Immature natural killer cell (primary cell): ENCODE measurements at places on chromosomes 12 and 14.
A peak's percentile ranks its signal among the peaks of the same experiment; 100 is the strongest.

- DNase-seq: no peak
Measured at GRCh38 chr14:67784244-67784823, 32.1 kb downstream of the ZFYVE26 start.

- no peak for DNase-seq
Measured at GRCh38 chr12:112944024-112944690, 5.9 kb downstream of the OAS3 start.

DNA sequence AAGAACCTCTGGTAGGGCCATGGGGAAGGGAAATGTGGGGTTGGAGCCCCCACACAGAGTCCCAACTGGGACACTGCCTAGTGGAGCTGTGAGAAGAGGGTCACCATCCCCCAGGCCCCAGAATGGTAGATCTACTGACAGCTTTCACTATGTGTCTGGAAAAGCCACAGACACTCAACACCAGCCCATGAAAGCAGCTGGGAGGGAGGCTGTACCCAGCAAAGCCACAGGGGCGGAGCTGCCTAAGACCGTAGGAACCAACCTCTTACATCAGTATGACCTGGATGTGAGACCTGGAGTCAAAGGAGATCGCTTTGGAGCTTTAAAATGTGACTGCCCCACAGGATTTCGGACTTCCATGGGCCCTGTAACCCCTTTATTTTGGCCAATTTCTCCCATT lies 97.8 kb downstream of the HMGA2 start:
- DNase-seq: peak; percentile 69

DNA sequence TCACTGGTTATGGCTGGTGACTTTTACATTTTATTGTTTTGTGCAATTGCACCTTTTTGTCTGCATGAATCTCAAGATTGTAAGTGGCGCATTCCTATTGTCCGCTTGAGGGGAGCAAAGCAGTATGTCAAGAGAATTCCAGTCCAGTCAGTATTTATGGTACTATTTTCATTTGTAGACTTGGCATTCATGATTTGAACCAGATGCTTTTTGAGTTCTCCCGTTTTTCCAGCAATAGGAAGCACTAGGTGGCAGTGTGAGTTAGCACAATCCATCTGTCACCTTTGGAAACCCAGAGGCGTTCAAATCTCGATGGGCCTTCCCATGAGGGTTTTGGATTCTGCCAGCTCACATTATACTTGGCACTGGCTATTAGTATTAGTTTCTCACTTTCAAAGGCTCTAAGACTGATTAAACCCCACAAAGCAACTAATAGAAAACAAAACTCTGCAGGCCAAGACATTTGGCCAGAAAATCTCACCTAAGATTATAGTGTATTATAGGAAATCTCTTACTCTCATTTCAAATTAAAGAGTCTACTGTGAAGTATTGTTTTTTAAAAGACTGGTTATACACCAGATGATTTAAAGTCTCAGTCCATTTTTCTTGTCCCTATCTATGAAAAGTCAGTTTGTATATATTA lies 2.2 kb downstream of the DACT1 start:
- DNase-seq: no peak

GRCh38 chr14:104932676-104933631 lies 8.3 kb downstream of the PLD4 start:
- DNase-seq: peak; percentile 72

DNA sequence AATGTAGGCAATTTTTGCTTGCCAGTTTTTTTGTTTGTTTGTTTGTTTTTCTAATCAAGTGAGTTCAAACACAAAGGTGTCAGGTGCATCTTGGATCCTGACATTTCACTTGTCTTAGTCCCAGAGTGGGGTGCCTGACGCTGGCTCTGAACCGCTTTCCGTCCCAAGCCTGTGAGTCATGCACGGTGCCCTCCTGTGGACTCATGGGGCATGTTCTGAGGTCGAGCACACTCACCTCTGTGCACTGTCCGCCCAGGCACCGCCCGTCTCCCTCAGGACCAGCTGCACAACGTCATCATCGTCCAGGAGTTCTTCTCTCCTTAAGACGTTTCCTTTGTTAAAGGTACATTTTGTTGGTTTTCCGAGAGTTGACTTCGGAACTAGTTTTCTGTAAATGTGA lies 98.2 kb downstream of the GLT1D1 start:
- DNase-seq: no peak

DNA sequence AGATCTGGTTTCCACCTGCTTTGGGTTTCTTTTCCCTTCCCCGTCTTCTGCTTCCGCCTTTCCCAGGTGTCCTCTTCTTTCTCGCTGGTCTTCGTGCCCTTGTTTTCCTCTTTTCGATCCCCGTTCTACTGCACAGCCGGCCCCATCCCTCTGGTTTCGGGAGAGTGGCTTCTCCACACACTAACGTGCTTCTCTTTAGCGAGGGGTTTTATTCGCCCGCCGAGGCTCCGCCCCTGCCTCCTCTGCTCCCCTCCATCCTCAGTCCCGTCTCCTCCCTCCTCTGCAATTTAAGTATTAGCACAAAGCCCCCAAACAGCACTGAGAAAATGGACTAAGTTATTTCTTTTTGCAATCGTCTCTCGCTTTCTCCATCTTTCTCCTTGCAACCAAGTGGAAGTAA lies at the start of gene SLC7A8:
Gene SLC7A8, minus strand, starts transcription at position 182 of the 400 bp plus-strand sequence. CDS start 746 bp downstream, outside the sequence.
- DNase-seq: no peak

GRCh38 chr14:32329146-32329545 lies at the start of gene AKAP6:
Gene AKAP6, plus strand, starts transcription at chr14:32329298. Its CDS starts 104,196 bp downstream, at chr14:32433494.
- no peak for DNase-seq
